ENCODE measurements at places on chromosomes 3 and 15. TPM values are rescaled to one million over a fixed set of nuclear protein-coding genes. Genes with fewer than 3 reads are reported as not detected.

Gene ZNF860
- 0.08 TPM for total RNA-seq

Gene C3orf22
- total RNA-seq, result not detected

Gene UROC1
- total RNA-seq, result 0.03 TPM

Gene SMCO1
- 0.14 TPM for total RNA-seq

Gene STRA6
- total RNA-seq, result not detected

GRCh38 chr3:11591002-11591355 lies 52.7 kb downstream of the VGLL4 start:
- DNase-seq, result no peak

DNA sequence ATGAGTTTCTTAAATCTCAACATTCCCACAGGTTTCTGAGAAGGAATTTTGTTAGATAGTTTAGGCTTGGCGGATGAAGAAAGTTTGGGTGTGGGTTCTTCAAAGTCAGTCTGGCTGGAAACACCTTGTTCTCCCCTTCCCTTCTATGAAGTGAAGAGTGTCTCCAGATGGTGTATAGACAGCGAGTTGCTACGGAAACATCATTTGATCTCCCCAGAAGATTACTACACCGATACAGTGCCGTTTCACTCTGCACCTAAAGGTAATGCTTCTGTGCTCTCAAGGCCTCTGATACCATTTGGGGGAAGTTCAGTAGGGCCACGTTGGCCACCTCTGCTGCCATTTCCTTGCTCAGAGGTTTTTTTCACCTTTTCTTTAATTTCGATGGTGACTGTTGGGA lies 20.6 kb downstream of the DLEC1 start:
- no peak for DNase-seq

DNA sequence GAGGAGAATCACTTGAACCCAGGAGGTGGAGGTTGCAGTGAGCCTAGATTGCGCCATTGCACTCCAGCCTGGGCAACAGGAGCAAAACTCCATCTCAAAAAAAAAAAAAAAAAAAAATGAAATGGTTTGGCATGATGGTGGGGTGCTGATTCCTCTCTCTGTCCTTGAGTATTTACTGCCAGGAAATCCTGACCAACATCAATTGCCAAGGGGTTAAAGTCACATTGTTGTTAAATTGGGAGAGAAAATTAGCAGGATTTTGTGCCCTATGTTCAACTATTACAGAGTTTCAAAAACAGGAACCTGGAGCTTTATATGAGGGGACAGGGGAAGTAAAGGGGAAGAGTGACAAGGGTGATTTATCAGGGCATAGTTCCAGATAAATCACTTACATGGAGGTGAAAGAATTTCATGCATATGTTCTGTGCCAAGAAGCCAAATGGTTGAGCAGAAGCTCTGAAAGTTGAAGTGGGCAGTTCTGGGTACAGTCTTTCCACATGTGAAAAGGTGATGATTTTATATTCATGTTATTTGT lies 70.5 kb upstream of the TSEN2 start:
- no peak for DNase-seq

- peak; percentile 53 for DNase-seq
These were observed 24.3 kb downstream of the NFKBIZ start for GRCh38 chr3:101873619-101874018.

DNA sequence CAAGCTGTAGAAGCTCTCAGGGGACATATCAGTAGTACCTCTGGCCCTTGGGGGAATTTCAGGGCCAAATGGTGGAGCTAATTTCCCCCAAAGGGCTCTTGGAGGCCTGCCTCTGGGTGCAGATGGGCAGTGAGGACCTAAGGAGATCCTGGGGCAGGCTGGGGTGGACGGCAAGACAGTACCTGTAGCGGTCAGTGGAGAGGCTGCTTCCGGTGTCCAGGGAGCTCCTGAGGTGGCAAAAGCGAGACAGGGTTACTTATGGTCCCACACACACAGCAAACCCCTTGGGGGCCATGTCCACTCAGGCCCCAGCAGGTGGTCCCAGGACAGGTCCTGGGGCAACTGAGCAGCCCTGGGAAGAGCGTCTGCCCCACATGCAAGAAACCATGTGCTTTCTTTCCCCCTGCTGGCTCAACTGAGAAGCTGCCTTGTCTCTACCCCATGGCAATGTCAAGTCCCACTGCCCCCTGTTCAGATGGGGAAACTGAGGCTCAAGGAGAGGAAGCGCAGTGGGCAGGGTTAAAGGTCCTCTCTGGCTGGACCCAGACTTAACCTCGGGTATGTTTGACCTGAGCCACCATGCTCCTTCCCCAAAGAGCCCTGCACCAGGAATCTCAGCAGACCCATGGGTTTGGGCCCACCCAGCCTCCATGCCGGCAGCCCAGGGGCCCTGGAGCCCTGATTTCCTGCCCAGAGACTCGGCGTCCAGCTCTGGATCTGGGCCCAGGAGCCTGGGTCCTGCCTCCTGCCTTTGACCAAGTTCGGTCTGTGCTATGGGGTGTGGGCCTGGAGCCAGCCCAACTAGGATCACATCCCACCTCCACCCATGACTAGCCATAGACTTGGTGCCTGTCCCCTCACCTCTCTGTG lies 25.7 kb downstream of the IQSEC1 start:
- DNase-seq, result no peak

DNA sequence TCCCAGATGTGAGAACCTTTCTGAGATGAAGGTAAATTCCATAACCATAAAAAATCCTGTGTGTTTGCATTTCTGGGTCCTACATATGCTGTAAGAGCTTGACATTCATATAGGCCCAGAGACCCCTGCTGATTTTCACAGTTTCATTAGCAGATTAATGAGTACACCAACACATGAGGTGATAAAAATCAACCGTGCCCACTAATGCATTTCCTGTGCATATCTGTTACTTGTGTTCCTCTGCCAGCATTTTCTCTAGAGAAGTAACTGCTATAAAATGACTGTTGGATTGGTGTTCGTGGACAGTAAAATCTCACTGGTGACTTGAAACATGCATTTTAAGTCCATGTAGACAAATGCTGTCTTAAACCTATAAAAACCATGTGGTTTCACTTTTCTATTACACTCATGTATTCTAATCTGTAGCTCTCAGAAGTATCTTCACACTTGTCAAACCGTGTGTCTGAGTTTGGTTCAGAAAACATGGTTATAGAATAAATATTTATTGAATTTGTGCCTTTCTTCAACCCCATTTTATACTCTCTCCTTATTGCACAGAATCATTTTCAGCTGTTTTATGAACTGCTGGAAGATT lies 14.6 kb downstream of the MAP2K5 start:
- no peak for DNase-seq

DNA sequence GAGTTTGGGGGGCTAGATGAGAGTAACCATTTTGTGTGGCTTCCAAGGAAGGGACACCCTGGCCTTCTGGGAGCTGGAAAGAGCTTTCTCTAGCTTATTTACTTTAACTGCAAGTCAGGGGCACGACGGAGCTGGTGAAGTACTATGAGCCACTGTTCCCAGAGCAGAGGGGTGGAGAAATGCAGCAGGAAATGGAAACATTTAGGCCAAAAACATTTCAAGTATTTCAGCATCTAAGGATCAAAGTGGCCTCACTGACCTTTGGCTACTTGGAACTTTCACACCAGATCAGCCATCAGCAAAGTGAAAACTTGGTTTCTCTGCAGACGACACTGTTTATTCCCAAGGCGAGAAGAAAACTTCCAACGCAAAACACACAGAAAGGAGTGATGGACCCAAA lies 7.9 kb downstream of the DGKG start:
- DNase-seq, result no peak

DNA sequence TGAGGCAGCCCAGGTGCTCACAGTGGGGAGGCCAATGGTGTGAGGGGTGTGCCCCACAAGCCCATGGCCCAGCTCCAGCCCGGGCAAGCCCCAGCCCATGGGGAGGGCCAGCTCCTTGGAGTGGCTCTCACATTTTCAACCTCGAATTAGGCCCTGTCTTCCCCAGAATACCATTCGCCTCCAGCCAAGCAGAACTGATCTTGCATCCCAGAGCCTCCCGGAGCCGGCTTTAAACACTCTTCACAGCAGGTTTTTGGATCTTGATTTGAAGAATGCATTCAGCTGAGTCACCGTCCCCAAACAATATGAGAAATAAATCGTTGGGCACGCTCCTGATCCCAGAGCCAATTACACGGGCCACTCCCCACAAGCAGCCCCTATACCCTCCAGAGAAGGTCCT lies 23.7 kb downstream of the TPRA1 start:
- DNase-seq, result no peak
